Right renal cortex interstitium (tissue), 3 donors: ENCODE measurements at places on chromosomes 3 and 15. TPM values are rescaled to one million over a fixed set of nuclear protein-coding genes. Genes with fewer than 3 reads are reported as not detected.

The ZCWPW2 gene
- polyA plus RNA-seq = 2.1 TPM

The DET1 gene
- polyA plus RNA-seq = 12.2 TPM

The RBPMS2 gene
- 9.5 TPM for polyA plus RNA-seq

The GMNC gene
- polyA plus RNA-seq = 4.9 TPM

The CRABP1 gene
- polyA plus RNA-seq = 53.8 TPM

The WDR93 gene
- 1.9 TPM for polyA plus RNA-seq

DNA sequence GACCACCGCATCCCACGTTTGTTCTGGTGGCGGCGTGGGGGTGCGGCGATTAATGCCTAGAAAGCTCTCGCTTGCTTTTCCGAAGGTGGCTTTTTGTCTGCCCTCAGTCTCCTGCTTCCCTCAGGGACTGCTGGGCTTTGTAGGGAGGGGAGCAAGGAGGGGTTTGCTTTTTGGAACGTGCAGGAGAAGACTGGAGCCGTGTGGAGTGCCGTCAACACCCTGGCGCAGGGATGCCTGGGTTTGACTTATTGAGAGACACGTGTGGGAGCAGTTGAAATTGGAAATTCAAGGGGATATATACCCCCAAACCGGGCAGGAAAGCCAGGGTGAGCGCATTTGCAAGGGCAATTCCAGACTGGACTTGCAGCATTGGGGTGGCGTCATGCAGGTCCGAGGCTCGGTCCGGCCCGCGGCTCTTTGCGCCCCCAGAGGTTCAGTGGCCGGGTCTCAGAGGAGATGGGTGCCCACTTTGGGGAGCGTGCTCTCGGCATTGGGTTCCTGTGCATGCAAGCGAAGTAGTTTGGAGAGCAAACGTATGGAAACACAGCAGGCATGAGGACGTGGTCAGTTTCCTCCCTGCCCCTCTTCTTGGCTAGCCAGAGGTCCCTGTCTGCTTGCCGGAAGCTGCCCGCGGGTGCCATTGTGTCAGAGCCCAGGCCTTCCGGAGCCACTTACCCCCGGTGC, 2.1 kb downstream of the EPHB1 start:
- DNase-seq = no peak

GRCh38 chr3:196754091-196754981, 14.7 kb downstream of the PAK2 start:
- DNase-seq = no peak

GRCh38 chr3:48427630-48427962, 2.3 kb downstream of the PLXNB1 start:
- DNase-seq = no peak

GRCh38 chr15:91894606-91895005, 41.1 kb downstream of the SLCO3A1 start:
- no peak for DNase-seq

- no peak for DNase-seq
Measured at GRCh38 chr3:57150113-57150581, 15.0 kb downstream of the IL17RD start.

DNA sequence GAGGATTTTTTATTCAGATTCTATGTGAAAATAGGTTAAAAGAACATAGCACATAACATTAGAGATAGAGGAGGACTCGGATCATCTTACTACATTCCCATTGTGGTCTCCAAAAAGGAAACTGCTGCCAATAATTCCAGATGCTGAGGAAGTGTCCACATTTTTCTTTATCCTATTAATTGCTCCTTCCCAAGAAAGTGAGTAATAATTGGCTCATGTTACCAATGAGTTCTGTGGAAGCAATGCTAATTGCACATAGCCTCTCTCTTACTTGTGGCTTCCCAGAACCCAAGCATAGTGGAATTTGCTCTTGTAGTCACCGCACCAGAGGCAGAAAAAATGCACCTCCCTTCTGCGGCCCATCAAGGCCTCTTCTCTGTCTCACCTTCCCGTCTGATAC, 208.4 kb downstream of the PLOD2 start:
- DNase-seq = no peak

GRCh38 chr3:8767667-8768363, 1.6 kb downstream of the OXTR start:
- no peak for DNase-seq

- no peak for DNase-seq
Measured at GRCh38 chr3:111616417-111617105, 21.4 kb upstream of the ZBED2 start.

DNA sequence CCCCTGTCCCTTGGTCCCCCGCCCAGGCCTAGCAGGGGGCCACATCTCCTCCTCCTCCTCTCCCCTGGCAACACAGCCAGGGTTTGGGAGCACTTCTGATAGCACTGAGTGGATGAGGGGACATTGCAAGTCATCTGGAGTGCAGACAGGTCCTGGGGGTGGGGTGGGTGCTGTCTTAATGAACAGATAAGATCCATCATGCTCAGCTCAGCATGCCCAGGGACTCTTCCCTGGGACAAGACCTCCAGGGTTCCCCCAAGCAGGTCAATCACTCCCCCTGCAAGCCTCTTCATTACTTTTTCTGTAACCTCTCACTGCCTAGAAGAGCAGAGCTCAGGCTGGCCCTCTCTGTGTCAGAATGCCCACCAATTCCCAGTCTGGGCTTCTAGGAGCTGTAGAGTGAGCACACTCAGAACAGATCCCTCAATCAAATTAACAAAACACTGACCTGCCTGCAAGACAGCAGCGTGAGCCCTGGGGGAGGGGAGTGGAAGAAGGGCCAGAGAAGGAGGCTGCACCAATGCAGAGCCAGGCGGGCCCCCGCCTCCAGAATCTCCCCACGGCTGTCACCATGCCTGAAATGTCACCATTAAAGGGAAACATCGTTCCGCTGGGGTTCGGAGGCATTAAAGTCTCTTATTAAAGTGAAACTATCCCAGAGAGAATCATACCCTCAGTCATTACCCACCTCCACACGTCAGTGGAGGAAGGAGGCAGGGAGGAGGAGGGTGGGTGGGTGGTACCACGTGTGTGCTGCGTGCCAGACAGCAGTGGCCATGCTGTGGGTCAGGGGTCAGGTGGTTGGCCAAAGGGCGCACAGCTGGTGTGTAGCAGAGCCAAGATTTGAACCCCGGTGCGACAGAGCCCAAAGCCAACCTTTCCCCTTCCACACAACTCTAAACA, 114.7 kb upstream of the LINGO1 start:
- no peak for DNase-seq

DNA sequence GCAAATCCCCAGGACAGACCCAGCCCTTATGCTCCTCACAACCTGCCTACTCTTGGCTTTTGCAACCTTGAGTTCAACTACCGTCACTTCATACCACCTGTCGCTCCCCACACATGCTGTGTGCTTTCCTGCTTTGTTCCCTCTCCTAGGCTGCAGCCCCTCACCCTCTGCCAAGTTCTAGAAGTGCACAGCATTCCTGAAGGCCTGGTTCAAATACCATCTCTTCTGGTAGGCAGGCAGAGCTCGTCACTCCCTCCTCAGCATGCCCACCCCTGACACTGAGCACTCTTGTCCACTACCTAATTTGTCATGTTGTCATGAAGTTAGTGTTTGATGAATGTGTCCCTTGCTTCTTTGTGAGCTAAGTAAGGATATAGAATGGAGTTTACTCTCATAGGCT, 129.6 kb downstream of the SEMA6D start:
- no peak for DNase-seq

GRCh38 chr3:19907523-19907922, 26.5 kb downstream of the EFHB start:
- no peak for DNase-seq

GRCh38 chr3:162139841-162140240, 643.2 kb downstream of the OTOL1 start:
- DNase-seq = no peak

- DNase-seq = no peak
Measured at GRCh38 chr15:58467722-58468423, 36.1 kb downstream of the LIPC start.
